ENCODE measurements at places on chromosomes 5 and 9.

DNA sequence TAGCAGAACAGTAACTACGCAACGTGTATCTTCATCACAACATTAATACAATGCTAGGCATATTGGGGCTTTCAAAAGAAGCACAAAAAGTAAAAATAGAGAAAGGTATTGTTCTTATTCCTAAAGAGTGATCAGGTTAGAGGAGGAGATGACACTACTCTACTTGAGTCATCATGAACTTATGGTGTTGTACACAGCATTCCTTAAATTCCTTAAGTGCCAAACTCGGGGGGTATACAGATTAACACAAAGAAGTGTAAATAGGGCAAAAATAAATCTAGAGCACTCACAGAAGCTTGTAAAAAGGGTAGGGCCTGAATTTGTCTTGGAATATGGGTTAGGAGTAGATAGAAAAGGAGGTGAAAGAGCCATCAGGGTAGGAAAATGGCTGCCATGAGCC lies 308.0 kb upstream of the DAP start:
- DNase-seq, result no peak

- no peak for DNase-seq
Observed at GRCh38 chr9:135480071-135480939, 723 bp downstream of the PPP1R26 start.

DNA sequence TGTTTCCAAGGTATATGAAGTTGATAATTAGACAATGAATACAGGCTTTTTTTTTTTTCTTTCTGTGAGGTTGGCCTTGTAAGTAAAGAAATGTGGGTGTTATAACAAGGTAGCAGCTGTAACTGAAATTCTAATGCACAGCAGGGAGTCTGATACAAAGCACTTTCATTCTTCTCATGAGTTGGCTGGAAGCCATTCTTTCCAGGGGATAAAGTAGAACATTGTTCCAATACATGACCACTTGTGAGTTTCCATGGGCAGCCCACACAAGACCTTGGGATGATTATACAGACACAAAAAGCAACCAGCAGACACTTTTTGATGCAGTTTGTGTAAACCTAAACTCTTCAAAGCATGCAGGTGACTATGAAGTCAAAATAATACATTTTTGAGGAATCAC lies 1785.9 kb upstream of the WWC1 start:
- no peak for DNase-seq

DNA sequence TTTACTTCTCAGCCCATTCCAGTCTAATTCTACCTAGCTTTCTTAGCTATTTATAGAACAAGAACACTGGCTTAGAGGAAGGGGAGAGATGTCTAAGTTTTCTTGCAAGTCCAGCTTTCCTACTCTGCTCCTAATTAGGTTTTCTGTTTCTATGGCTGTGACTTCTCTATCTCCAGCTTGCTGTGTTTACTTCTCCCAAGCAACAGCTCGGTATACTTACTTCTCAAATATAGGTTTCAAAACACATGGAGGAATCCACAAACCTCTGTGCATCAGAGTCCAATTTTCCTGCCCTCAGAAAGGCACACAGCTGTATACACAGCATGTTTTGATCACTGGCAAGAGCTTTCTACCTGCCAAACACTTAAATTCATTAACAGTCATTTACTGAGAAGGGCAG lies 17.4 kb upstream of the HMGCR start:
- no peak for DNase-seq

- no peak for DNase-seq
Observed at GRCh38 chr5:23742701-23743100, 235.3 kb downstream of the PRDM9 start.

GRCh38 chr5:88776692-88777091 lies 106.3 kb downstream of the MEF2C start:
- no peak for DNase-seq

DNA sequence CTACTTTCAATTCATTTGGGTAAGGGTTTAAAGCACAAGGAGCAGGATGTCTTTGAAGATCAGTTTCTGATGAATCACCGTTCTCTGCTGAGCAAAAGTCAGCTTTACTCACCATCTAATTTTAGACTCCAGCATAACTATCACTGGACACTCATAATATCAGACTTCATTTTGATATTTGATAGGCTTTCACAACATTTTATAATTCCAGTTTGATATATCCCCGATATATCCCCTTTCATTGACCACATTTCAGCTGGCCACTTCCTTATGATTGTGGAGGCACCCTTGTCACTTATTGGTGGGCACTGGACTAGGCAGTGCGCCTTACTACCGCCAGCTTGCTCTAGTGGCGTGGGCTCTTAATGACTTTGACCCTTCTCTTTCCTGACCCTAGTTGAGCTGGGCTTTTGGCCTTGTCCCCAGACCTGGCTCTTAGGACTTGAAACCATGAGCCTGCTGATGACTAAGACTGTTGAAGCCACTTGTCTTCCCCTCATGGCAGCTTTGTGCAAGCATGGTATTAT lies 46.8 kb downstream of the CYSTM1 start:
- no peak for DNase-seq

- no peak for DNase-seq
Observed at GRCh38 chr9:126474786-126475485, 138.8 kb upstream of the LMX1B start.

GRCh38 chr5:108136493-108136892 lies 245.4 kb downstream of the FBXL17 start:
- no peak for DNase-seq

DNA sequence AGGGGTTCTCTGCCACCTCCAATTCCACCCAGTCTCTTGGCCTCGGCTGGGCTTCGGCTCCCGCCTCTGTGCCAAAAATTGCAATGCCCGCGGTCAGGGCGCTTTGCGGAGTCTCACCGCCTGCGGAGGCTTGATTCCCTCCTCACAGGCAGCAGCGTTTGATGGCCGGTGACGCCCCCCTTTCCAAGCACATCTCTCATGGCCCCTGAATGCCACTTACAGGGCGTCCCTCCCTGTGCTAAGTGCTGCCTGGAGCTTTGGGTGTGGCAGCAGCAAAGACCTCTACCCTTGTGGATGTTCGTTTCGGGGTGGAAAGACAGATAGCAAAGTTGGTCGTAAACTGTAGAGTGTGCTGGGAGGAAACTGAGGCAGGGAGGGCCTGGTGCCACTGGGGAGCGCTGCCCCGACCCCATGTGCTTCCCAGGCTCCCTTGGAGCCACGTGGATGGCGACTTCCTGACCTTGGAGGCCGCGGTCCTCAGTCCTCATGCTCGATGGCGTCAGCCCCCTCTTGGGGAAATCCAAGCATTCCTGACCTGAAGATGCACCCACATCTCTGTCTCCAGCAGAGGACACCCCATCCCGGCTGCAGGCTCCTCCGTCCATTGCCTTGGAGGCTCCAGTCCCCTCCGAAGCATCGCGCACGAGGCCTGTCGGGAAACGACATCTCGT lies 249.2 kb upstream of the IRX4 start:
- no peak for DNase-seq

- no peak for DNase-seq
Observed at GRCh38 chr5:98791001-98791519, 17.6 kb downstream of the RGMB start.

DNA sequence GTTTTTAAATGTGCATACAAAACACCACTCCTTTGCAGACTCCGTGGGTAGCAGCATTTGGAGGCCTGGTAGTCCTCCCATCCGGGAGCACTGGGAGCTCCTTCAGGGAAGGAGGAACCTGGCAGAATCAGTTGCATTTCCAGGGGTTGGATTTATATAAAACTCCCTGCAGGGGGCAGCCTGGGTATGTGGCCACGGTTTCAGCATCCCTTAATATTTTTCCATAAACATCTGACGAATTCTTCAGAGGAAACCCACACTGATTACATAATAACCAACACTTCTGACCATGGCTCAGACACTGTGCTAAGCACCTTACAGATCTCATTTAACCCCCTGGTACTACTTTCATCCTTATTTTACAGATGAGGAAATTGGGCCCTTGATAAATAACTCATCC lies 6.1 kb upstream of the AFAP1L1 start:
- no peak for DNase-seq

GRCh38 chr9:86994231-86994630 lies 46.9 kb upstream of the GAS1 start:
- DNase-seq, result no peak

GRCh38 chr9:35732800-35733541 lies 505 bp downstream of the CREB3 start:
- DNase-seq, result no peak

- no peak for DNase-seq
Observed at GRCh38 chr5:138502121-138502520, 36.8 kb downstream of the EGR1 start.

- DNase-seq, result no peak
Observed at GRCh38 chr5:66436721-66437120, 159.5 kb upstream of the MAST4 start.

DNA sequence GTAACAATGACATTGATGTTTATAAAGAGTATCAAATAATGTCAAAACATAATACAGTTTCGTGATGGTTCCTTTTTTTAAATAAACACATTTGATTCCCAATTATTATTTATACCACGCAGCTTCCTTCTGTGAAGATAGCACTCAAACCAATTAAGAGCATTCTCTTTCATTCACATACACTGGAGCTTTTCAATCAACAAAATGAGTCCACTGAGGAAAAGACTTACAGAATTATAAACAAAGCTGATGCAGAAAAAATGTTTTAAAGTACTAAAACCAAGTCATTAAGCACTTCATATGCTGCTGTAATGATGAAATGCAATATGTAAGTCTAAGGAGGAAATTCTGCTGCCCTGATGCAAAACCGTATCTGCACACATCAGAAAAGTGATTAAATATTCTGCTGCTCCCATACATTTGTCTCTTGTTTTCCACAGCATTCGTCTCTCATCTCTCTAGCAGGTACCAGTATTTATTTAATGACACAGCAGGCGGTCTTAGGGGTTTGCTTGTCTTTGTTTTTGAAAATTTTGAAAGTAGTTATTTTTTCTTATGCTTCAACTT lies 147.1 kb downstream of the CDH10 start:
- no peak for DNase-seq

DNA sequence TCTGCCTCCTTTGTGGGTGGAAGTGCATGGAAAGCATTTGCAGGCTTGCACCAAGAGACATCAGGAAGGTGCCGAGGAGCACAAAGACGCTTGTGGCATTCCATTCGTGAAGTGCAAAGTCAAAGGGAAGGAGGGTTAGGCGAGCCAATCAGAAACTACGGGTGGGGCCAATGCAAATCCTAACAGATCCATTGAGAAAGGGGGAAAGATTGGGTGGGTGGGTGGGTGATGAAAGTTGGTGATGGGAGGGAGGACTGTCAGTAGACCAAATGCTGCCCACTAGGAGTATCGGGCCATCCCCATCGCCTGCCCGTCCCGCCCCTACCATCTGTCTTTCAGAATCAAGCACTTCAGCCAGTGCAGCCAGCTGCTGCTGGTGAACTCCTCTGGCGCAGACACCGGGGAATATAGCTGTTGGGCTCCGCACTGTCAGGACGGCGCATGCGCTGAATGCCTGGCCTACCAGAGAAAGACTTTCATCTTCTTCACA lies 17.1 kb upstream of the ANXA6 start:
- DNase-seq, result no peak

- no peak for DNase-seq
Observed at GRCh38 chr9:22522206-22522740, 75.6 kb downstream of the DMRTA1 start.

DNA sequence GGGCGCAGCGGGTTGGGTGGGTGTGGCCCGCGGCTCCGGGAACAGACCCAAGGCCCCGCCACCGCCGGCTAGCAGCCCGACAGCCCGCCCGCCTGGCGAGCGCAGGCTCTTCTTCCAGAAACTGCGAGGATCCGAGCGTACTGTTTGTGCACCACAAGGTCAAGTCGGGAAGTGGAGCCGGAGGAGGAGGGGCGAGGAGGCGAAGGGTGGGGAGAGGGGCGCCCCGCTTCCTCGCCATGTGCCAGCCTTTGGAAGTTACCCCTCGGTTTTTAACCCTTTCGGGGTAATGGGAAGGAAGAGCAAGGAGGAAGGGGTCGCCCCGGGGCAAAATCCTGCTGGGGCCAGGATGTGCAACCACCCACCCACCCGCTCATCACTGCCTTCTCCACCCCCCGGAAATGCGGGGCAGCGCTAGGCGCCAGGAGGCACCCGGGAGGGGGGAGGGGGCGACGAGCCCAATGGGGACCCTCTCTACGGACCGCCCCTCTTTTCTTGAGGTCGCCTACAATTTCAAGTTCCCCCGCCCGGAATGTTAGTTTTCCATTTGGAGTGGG lies 1.1 kb upstream of the JADE2 start:
- peak; percentile 37 for DNase-seq

GRCh38 chr5:1540831-1541701 lies 17.3 kb upstream of the LPCAT1 start:
- DNase-seq, result no peak

DNA sequence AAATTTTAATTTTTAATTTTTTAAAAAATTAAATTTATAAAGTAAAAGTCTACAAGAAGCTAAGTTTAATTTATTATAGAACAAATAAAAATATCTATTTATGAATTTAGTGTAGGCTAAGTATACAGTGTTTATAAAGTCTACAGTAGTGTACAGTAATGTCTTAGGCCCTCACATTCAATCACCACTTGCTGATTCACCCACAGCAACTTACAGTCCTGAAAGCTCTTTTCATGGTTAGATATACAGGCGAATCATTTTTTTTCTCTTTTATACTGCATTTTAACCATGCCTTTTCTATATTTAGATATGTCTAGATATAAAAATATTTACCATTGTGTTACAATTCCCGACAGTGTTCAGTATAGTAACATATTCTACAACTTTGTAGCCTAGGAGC lies 55.9 kb downstream of the PCSK1 start:
- no peak for DNase-seq

DNA sequence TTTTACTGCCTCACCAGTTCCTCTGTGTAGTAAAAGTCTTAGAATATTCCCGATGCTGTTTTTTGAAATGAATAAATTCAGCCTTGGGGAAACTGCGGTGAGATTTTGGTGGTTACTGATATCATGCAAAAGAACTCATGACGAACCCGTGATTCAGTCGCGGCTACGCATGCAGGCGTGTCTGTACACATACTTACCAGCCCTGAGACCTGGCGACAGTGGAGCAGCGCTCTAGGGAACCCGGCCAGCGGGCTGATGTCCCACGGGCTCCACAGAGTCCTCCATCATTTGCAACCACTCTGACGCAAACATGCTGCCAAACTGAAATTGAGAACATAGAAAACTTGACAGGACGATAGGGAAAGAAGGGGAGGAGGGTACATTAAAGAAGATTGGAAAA lies 315.6 kb upstream of the DAB2 start:
- no peak for DNase-seq

- no peak for DNase-seq
Observed at GRCh38 chr5:159553792-159554191, 223.5 kb upstream of the IL12B start.

DNA sequence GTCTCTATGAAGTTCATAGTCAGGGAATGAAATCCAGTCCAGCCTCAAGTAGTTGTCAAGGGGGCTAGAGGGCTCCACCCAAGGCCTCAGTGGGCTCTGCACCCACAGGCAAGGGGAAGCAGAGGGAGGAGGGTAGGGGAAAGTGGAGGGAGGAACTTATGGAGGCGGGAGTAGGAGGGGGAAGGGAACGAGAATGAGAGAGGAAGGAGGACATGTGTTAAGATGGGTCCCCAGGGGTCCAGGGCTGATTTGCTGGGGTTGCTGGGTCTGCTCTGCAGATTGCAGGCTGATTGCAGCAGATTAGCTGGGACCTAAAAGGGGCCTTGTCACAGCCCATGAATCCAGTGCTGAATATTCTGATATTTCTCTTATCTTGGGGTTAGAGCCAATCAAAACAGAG lies 166.9 kb upstream of the IL12B start:
- no peak for DNase-seq

GRCh38 chr5:154780128-154780527 lies 25.0 kb downstream of the LARP1 start:
- no peak for DNase-seq

All from stimulated activated CD4-positive, alpha-beta T cell treated with anti-CD3 and anti-CD28 coated beads, TNF-alpha, amount 100 ng/mL, for 4 hours (primary cell).